ENCODE measurements at places on chromosomes 6 and 20.

GRCh38 chr6:108883172-108883571, 35.0 kb downstream of the ARMC2 start:
- no peak for DNase-seq

- no peak for DNase-seq
These were observed 527.5 kb downstream of the PRKN start for GRCh38 chr6:162200041-162200440.

GRCh38 chr6:47152666-47153403, 110.7 kb upstream of the ADGRF1 start:
- DNase-seq, result no peak

DNA sequence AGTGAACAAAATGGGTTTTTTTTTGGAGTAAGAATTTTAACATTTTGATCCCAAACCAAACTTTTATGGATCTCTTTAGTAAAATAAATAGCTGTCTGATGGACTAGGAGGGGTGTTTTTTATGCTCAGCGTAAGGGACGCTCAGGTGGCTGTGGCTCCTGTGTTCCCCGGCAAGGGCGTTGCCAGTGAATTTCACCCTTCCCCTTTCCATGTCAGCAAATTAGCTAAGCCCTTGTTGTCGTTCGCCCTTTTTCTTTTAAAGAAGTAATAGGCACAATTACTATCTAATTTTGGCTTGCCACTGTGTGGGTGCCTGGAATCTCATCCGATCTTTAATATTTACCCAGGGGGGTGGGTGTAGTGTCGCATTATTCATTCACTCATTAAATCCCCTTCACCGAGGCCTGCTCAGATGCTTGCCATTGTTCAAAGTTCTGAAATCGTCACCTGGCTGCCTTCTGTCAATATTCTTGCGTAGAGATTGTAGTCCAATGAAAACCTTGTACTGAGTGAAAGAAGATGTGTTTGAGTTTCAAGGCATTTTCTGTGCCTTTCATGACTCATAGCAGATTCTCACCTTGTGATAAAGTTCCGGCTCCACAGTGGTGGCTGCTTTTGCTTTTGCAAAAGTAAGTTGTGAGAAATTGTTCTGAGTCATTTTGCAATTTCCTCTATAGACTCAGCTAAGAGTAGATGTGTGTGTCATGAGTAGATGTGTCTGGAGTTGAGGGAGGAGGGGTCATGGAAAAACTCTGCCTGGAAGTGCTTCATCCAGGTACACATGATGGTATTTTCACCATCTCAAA, 40.0 kb upstream of the CLDN20 start:
- no peak for DNase-seq

GRCh38 chr6:153215242-153215641, 84.2 kb upstream of the RGS17 start:
- no peak for DNase-seq

- no peak for DNase-seq
These were observed 59.2 kb upstream of the FNDC1 start for GRCh38 chr6:159110013-159110412.

DNA sequence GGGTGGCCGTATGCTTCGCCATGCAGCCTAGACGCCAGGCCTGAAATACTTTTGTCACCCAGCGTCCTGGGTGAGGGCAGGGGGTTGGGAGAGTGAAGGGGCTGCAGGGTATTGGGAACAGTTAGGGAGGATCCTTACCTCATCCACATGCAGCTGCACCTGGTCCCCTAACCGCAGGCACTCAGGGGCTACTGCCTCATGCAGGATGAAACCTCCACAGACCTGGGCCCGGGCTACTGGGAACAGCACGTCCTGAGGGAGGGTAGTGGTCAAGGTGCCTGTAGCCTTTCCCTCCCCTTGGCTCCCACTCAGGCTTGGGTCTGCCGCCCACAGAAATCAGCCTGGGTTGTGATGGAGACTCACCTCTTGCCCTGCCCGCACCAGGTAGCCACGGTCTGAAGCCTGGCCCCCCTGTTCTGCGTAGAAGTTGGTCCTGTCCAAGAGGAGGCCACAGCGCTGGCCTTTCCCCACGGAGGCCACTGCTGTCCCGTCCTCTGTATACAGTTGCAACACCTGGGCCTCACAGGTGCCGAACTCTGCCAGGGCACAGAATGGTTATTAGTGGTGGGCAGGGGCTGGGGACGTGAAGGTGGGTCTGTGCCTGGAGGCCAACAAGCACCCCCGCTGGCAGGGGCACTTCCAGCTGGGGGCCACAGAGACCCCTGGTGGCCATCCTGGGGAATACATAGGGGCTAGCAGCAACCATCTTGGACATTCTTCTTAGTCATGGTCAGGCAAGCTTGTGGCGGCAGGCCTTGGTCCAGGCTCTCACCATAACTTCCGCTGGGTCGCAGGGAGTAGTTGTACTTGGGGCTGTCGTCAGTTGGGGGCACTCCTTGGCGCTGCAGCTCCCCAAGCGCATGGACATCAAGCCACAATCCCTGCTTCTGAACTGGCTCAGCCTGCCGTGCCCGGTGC, 8.6 kb downstream of the AARS2 start:
- DNase-seq, result peak; percentile 12

GRCh38 chr6:129575378-129576118, 134.4 kb downstream of the ARHGAP18 start:
- DNase-seq, result no peak

Data from anterior cingulate cortex (tissue), 58 donors.